ENCODE measurements at places on chromosomes 2 and 18.

DNA sequence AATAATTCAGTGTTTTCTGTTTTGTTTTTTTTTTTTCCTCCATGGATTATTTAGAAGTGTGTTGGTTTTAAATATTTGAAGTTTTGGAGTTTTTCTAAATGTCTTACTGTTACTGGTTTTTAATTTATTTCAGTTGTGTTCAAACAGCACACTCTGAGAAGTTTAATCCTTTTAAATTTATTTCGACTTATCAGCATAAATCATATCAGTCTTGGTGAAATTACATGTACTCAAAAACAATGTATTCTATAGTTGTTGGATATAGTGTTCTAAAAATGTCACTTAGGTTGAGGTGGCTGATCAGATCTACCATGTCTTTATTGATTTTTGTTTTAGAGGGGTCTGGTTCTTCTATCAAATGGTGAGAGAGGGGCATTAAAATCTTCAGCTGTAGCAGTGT lies 134.7 kb downstream of the NCOA1 start:
- DNase-seq, result no peak

GRCh38 chr2:96952976-96953610 lies 33.3 kb downstream of the FAM178B start:
- DNase-seq, result no peak

GRCh38 chr2:144890828-144891227 lies 370.9 kb upstream of the ZEB2 start:
- DNase-seq, result no peak

GRCh38 chr2:60963190-60963589 lies 54.3 kb upstream of the PEX13 start:
- no peak for DNase-seq

DNA sequence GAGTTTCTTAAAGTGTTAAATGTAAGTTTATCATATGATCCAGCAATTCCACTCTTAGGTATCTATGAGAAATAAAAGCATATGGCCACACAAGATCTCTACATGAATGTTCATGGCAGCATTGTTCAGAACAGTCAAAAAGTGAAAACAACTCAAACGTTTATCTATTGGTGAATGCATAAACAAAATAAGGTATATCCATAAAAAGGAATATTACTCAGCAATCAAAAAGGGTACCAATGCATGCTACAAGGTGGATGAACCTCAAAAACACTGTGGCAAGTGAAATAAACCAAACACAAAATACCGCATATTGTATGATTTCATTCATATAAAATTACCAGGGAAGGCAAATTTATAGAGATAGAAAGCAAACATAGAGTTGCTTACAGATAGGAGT lies 337.6 kb downstream of the PIK3C3 start:
- DNase-seq, result no peak
